ENCODE measurements at places on chromosomes 1 and 21.

GRCh38 chr1:169906938-169907337 is 13.2 kb upstream of the SCYL3 start:
- DNase-seq: no peak

DNA sequence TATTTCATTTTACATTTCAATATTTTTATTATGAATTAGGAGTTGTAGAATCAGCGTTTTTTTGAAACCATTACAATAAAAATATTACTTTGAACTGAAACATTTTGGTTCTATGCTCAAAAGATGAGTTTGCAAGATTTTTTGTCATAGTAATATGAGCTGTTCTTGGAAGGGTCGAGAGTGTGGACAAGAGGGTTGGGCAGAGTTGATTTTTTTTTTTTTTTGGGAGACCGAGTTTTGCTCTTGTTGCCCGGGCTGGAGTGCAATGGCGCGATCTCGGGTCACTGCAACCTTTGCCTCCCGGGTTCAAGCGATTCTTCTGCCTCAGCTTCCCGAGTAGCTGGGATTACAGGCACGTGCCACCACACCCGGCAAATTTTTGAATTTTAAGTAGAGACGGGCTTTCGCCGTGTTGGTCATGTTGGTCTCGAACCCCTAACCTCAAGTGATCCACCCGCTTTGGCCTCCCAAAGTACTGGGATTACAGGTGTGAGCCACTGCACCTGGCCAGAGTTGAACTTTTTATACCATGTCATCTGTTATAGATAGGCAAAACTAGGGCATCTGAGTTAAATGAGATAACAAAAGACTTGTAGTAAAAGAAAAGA is 3.3 kb downstream of the CACYBP start:
- DNase-seq: no peak

- DNase-seq: no peak
These were observed 50.9 kb downstream of the PIGK start for GRCh38 chr1:77168358-77168757.

GRCh38 chr1:53014791-53015507 is 47.1 kb upstream of the PODN start:
- DNase-seq: peak; percentile 61

DNA sequence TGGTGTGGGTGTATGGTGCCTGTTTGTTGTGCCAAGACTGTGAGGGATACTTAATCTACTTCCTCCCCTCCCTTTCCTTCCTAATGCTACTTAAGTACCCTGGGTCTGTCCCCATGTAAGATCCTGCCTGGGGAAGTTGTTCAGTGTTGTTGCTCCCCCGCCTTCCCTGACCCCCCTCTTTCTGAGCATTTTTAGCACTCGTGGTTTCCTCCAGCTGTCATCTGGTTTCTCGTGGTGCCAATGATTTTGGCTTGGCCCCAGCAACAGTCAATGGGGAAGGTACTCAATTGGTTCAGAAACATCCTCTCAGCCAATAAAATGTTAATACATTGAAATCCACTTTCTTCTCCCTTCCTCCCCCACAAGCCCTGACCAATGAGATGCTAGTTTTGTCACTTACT is 8.0 kb upstream of the B4GALT3 start:
- peak; percentile 78 for DNase-seq
